ENCODE measurements at places on chromosomes 16 and 17.

- DNase-seq = no peak
Measured at GRCh38 chr17:27631411-27631760, 398 bp downstream of the LGALS9 start.

DNA sequence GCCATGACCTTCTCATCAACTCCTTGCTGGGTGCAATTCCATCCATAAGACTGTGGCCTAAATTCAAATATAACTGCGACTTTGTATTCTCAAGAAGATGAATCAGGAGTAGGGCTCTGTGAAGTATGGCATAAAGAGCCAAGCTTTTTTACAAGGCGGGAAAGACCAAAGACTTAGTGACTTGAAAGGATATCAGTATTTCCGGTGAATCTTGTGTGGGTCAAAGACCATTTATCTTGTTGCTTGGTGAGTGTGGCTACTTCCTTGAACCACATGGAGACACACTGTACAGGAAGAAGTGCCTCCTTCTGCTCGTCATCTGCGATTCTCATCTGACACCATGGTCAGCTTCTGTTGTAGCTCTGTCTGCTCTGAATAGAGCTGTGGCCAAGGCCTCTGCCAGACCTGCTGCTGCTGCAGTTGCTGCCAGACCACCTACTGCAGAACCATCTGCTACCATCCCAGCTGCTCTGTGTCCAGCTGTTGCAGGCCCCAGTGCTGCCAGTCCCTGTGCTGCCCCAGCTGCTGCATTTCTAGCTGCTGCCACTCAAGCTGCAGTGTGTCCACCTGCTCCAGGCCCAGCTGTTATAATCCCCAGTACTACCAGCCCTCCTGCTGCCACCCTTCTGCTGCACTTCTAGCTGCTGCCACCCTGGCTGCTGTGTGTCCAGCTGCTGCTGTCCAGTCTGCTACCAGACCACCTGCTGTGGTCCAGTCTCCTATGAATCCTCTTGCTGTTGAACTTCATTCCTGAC, 6.1 kb upstream of the KRTAP2-4 start:
- no peak for DNase-seq

DNA sequence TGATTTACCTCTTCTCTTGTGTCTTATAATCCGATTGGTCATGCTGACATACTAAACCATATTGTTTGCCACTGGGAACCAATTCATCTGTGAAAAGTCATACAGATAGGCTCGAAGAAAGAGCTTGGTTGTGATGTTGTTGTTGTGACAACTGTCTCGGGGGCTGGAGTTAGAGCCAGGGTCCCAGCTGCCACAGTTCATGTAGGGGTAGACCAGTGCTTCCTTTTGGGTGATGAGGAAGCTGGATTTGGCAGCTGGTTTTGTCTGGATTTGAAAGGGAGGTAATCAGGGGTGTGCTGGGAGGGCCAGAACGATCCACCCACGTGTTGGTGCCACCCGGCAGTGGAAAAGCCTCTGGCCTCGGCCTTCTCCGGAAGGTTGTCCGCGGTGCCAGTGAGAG, 438.1 kb downstream of the WWOX start:
- DNase-seq = no peak

- DNase-seq = no peak
Measured at GRCh38 chr17:17506181-17506741, 10.1 kb upstream of the RASD1 start.

- DNase-seq = no peak
Measured at GRCh38 chr17:8029121-8029520, 9.7 kb upstream of the ALOX15B start.
